Heart left ventricle (tissue), 16 donors: ENCODE measurements at places on chromosomes 16 and 17.

DNA sequence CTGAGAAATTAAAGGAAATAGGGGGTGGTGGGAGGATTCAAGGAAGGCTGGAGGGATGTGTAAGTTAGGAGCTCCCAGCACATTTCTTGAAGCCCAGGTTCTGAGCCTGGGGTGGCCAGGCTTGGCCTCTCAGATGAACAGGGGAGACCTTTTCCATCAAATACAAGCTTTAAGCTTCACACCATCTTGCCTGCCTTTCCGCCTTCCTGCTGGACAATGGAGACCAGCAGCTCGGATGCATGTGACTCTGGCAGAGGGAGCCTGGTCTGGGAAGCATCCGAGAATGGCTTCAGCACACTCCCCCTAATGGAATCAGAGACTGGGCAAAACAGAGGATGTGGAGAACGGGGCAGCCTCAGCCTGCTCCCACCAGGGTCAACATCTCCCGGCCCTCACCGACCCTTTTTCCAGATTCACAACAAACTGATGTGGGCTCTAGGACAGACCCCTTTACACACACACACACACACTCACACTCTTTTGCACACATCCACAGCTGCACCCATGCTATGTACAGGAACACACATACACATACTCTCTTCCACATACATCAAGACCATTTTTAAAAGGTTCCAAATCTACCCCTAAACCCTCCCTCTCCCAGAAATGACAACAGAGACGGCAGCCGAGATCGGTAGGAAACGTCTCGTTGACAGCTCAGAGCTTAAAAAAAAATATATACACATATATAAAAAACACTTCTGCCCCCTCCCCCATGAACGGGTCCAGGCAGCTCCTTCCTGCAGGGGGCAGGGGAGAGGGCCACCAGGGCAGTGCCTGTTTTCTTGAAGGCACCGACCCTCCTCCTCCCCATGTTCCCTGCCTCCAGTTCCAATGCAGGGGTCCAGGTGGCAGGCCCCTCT lies 6.5 kb upstream of the ATXN7L3 start:
- no peak for DNase-seq

DNA sequence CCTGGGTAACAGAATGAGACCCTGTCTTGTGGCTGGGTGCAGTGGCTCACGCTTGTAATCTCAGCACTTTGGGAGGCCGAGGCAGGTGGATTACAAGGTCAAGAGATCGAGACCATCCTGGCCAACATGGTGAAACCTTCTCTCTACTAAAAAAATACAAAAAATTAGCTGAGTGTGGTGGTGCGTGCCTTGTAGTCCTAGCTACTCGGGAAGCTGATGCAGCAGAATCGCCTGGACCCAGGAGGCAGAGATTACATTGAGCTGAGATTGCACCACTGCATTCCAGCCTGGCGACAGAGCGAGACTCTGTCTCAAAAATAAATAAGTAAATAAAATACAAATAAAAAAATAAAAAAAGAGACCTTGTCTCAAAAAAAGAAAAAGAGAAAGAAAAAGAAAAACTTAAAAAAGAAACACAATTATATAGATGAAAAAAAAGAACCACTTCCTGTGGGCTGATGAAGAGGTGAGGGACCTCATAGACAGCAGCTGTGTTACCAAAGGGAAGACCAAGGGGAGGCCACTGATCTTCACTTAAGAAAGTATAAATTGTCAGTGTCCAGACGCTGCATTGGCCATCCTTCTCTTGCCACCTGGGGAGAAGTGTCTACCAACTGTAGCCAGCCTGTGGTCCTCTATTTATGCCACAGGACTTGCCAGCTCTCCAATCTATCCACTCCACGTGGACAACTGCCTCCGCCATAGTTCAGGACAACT lies 24.4 kb upstream of the SMG1 start:
- DNase-seq: no peak

- no peak for DNase-seq
Observed at GRCh38 chr17:2212400-2212981, 91.1 kb downstream of the SMG6 start.

- no peak for DNase-seq
Observed at GRCh38 chr16:13060932-13061331, 159.5 kb downstream of the SHISA9 start.

DNA sequence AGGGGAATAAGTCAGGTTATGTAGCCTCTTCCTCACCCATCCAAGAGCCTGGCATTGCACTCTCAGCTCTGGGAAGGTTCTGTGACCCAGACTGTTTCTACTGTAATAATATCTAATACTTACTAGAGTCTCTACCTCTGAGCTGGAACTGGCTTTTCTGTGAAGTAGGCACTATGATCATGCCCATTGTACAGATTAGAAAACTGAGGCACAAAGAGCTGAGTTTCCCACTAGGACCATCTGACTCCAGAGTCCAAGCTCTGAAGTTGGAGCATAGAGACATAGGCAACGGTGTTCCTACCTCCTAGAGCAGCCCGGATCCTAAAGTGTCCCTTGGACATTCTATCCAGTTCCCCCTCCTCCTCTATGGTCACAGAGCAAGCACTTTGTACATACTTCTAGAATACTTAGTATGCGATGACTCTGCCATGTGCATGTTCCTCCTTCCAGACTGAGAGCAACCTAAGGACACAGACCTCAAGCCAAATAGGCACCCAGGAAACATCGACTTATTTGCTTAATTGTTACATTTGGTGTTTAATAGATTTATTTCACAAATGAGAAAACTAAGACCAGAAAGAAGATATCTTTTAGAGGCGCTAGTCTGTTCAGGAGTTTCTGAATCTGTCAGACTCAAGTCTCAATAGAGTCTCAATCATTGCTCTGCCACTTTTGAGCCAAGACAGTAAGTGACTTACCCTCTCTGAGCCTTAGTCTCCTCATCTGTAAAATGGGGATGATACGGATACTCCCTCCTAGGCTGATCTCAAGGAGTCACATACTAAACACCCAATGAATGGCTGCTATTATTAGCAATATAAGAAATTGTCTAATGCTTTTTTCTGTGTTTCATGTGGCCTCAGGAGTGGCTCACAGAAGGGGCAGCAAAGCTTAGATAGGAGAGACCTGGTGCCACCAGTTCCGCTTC lies 3.6 kb downstream of the CLEC19A start:
- no peak for DNase-seq

GRCh38 chr17:30104575-30105339 lies 11.9 kb upstream of the NSRP1 start:
- peak; percentile 75 for DNase-seq

- peak; percentile 60 for DNase-seq
Observed at GRCh38 chr17:7220593-7221277, 997 bp downstream of the ACADVL start.

DNA sequence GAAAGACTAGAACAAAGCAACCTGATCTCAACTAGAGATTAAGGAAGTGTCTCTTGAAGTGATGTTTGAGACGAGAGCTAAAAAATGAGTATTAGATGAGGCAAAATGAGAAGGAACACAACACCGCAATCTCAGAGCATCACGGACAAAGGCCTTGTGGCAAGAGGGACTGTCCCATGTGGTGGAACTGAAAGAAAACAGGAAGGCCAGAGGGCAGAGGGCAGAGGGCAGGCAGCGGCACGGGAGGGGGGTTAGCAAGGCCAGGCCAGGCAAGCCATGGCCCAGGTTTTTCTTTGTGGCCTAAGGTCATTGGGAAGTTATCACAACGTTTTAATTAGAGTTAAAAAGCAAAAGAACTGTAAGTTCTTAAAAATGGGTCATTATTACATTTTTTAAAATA lies 22.5 kb downstream of the RPA1 start:
- DNase-seq: no peak

DNA sequence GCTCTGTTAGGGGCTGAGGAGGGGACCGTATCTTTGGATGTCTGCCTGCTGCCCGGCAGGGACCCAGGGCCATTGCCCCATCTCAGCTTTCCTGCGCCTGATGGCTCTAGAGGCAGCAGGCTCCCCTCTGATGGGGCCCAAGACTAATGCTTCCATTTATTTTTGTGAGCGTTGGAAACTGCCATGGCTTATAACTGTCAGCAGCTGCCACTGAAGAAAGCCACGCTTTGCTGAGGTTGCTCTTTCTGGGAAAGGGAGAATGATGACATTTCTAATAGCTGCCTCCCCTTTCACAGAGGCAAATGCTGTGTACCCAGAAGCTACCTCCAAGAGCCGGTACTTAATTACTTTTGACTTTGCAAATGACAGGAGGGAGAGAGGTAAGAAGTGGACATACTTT lies 103.8 kb downstream of the HAPSTR1 start:
- no peak for DNase-seq

GRCh38 chr17:48615047-48615962 lies at the start of gene HOXB8:
Gene HOXB8, minus strand, starts transcription at chr17:48615292. Its CDS starts 588 bp downstream, at chr17:48614704.
- DNase-seq: no peak

DNA sequence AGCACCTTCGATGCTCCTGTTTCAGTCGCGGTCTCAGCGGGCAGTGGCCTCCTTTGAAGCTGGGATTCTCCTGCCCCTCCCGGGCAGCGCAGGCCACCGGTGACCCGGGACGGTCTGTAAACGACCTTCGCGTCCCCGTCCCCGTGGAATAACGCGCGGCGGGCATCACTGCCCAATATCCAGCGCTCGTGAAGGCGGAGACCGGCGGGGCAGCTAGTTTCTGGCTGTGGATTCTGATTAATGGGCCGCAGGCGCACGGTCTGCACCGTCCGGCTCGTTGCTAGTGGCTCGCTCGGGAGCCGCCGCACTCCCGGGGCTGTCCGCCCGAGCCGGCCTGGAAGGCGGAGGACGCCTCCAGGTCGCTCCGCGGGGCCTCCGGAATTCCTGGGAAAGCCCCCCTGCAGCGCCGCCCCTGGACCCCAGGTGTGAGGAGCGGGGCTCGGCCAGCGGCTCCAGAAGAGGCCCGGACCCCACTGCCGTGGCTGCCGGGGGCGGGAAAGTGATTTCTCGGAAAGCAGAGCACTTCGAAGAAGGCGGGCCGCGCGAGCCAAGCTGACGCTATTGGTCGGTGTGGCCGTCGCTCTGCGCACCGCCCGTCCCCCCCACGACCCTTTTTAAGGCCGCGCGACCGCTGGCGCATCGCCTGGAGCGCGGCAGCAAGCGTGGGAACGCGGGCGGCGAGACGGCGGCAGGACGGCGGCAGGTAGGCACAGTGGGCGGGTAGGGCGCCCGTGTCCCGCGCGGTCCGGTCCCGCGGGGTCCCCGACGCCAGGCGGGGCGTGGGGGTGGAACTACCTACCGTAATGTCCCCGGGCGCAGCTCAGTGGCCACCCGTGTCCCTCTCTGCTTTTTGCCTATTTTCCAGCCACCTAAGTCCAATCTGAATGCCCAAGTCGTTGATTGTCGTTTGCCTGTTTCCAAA lies at the start of gene IRF8:
Gene IRF8 (plus strand): TSS at position 642 of the 922 bp plus-strand sequence. CDS start 3,854 bp downstream, outside the sequence.
- peak; percentile 75 for DNase-seq
